NCI-H2171 (cell line): ENCODE measurements at places on chromosomes 6 and 20.

GRCh38 chr6:134724771-134725340 lies 225.0 kb downstream of the ALDH8A1 start:
- no peak for DNase-seq

DNA sequence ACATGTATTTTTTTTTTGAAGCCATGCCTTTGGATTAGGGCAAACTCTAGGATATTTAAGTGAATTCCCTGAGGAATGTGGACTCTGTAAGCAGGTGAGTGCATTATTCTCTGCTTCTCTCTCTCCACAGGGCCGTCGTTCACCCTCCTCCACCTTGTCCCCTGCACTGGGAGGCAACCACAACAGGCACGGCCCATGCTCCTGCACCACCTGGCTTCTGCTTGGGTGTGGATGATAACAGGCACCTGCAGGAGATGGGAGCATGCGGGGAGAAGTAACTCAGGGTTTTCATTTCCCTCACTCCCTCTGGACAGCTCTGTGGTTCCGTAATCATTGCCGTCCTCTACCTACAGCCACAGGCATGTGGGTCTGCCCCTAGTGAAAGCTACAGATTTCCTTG lies 43.4 kb downstream of the HLA-C start:
- DNase-seq, result no peak

DNA sequence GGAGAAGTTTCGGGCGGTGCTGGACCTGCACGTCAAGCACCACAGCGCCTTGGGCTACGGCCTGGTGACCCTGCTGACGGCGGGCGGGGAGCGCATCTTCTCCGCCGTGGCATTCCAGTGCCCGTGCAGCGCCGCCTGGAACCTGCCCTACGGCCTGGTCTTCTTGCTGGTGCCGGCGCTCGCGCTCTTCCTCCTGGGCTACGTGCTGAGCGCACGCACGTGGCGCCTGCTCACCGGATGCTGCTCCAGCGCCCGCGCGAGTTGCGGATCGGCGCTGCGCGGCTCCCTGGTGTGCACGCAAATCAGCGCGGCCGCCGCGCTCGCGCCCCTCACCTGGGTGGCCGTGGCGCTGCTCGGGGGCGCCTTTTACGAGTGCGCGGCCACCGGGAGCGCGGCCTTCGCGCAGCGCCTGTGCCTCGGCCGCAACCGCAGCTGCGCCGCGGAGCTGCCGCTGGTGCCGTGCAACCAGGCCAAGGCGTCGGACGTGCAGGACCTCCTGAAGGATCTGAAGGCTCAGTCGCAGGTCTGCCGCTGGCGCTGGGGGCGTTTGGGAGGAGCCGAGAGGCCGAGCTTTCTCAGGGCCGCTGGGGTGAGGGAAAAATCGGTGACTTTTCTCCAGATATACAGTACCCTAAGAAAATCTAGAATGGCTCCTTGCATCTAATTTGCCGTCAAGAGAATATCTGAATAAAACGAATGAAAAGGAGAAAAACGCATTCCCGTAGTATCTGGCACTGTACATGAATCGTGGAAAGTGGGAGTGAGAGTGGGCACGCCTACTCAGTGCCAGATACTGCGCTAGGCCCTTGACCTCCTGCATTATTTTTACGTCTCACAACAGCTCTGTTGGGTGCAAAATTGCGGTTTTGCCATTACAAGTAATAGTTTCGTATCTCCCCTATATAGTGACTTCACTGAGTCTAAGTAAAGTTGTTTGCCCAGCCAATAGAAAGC lies 1.0 kb downstream of the CALHM6 start:
- no peak for DNase-seq

DNA sequence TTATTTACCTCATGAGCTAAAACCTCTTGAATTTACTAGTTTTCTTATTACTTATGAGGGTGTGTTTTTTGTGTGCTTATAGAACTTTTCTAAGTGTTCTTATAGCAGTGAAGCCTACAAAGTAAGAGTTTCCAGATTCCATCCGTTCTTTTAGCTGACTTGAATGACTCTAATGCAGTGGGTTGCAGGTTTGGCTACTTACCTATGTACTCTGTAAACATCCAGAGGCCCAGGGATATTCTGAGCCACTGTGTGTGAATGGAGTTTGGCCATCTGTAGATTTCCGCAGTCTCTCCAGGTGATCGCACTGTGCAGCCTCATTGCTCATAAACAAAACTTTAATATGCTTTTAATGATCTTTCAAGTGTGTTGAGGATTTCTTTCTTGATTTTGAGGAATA lies 157.8 kb downstream of the MYO6 start:
- DNase-seq, result no peak

- DNase-seq, result no peak
These were observed 2.8 kb upstream of the SLPI start for GRCh38 chr20:45257161-45257560.

GRCh38 chr6:90885611-90886056 lies 298.8 kb upstream of the MAP3K7 start:
- no peak for DNase-seq

DNA sequence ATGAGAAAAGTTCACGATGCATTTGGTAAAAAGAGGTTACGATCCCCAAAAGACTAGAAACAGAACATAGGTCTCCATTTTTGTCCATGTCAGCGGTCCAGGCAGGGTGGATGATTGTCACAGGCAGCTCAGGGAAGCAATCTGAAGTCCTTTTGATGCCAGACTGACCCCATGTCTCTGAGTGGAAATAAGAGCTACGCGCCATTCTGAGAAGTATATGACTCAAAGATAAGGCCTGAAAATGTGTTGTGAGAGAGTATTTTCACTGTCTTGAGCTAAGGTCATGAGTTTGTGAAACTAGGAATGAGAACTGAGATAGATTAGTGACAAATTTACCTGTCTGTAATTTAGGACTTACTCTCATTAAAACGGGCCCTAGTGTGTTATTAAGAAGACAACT lies 69.5 kb downstream of the LYRM4 start:
- DNase-seq, result no peak

DNA sequence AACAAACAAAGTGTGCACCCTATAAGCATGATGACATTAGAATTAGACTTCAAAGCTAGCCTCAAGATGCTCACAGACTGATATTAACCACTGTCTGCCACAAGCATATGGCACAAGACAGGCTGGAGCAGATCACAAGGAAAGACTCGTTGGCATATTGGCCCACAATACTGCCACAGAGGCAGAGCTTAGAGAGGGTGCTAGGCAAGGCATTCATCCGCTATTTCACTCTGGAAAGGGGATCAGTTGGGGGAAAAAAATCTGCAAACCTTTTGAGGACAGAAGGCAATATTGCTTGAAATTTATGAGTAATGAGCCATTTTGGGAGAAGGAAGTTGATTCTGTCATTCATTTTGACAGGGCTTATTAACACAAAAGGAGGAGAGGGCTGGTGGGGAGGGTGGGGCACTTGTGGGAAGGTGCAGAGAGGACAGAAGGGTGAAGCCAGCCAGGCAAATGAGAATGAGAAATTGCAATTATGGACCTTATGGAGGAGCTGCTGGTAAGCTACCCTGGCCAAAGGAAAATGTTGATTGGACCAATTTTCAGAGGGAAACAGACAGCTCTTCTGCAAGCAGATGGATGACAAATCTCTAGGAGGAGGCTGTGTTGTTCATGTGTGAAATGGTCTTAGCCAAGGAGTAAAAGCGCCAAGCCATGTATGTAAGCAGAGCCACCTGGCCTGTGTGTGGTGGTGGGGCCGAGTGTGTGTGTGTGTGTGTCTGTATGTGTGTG lies 187.7 kb downstream of the GMPR start:
- no peak for DNase-seq

- DNase-seq, result no peak
These were observed 8.6 kb downstream of the MAP3K5 start for GRCh38 chr6:136783495-136784270.

DNA sequence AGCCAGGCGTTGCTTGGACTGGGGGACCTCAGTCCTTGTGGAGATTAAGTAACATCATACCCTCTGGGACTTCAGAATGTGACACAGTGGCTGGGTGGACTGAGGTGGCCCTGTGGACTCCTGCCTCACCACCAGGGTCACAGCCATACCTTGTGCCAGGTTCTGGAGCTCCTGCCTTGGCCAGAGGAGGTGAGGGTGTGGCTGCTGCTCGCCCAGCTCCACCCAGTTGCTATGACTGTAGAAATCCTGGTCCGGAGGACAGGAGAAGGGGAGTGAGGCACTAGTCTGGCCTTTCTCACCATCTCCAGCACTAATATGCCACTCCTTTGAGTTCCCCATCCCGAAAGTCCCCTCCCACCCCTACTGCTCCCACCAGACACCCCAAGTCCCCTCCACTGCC lies 1.9 kb downstream of the VWA7 start:
- DNase-seq, result no peak

- DNase-seq, result no peak
These were observed 60.8 kb upstream of the SSTR4 start for GRCh38 chr20:22974354-22974753.
